ENCODE measurements at places on chromosomes 2 and 18. TPM values are rescaled to one million over a fixed set of nuclear protein-coding genes. Genes with fewer than 3 reads are reported as not detected.

GRCh38 chr2:85245891-85246290, 81.9 kb downstream of the TGOLN2 start:
- DNase-seq: no peak

- no peak for DNase-seq
These were observed 17.4 kb downstream of the FBLN7 start for GRCh38 chr2:112155331-112156151.

Gene GCG
- total RNA-seq: not detected

Gene MLPH
- total RNA-seq: 47.2 TPM

Gene CD226
- total RNA-seq: 0.85 TPM

Gene SLC8A1
- 0.10 TPM for total RNA-seq

DNA sequence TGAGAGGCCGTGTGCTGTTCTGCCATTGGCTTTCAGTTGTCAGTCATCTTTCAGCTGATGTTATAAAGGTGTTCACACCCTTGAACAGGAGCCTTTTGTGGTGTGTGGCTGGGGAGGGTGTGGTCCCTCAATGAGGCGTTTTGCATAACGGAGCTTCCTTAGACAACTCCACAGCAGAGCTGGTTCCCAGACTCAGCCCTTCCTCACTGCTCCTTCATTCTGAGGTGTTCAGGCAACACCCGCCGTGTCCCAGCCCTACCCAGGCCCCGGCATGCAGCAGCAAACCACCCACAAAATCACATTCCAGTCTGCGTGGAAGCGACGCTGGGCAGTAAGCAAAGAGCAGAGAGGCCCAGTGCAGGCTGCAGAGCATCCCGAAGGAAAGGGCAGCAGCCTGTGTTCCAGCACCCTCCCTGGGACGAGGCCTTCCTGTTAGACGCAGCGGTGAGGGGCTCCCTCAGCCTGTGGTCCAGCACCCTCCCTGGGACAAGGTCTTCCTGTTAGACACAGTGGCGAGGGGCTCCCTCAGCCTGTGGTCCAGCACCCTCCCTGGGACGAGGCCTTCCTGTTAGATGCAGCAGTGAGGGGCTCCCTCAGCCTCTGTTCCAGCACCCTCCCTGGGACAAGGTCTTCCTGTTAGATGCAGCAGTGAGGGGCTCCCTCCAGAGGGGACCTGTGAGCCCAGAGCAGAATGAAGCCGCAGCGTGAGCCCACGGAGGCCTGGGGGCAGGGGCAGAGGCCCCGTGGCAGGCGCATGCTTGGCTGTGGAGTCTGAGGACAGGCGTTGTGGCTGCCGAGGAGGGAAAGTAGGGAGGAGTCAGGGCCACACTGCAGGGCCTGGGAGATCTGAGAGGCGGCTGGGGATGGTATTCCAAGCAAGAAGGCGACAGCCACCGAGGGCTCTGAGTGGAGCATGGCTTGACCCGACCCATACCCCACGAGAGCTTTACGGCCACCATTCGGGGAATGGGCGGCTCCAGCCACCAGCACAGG, 201.8 kb upstream of the HDAC4 start:
- DNase-seq: no peak

DNA sequence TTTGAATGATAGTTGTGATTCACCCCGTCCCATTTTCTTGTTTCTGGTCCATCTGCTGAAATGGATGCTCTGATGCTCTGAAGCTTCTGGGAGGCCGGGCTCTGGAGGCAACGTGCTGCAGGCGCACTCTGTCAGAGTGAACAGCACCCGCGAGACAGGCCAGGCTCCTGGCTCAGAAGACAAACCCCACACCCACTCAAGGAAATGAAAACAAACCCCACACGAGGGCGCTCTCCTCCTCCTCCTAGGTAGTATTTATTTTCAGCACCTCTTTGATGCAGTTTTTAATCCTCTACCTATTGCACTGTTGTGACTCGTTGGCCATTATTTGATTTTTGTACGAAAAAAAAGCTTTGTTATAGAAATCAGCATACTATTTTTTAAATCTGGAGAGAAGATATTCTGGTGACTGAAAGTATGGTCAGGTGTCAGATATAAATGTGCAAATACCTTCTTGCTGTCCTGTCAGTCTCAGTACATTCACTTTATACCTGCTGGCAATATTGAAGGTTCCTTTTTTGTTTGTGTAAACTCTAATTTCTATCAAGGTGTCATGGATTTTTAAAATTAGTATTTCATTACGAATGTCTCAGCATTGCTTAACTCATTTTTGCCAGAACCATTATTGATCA, 10.3 kb upstream of the CHST10 start:
- peak; percentile 68 for DNase-seq

Gene C2orf42
- total RNA-seq: 20.2 TPM

- DNase-seq: no peak
These were observed 200.8 kb upstream of the SLC35G4 start for GRCh38 chr18:11408555-11409065.

Gene C2orf66
- 0.35 TPM for total RNA-seq

Gene GATA6
- total RNA-seq: 58.4 TPM

GRCh38 chr2:237934186-237934585, 32.6 kb upstream of the UBE2F start:
- DNase-seq: no peak

GRCh38 chr2:190627448-190628412, 21.2 kb upstream of the NAB1 start:
- DNase-seq: no peak

DNA sequence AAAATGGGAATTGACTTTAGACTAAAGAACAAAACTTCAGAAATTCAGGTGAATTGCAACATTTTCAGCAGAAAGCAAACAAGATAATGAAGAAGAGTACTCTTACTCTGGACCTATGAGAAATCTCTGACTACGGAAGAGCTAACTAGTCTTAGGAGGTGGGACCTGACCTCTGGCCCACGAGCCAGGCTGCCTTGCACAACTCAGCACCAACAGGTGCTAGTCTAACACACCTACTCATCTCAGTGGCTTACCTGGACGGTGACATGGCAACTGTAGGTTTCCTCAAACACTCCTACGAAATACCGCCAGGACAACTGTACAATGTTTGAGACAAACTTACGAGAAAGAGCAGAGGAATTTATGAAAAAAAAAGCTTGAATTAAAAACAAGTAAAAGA, 3.1 kb upstream of the DSC3 start:
- no peak for DNase-seq

Gene MOCOS
- 25.7 TPM for total RNA-seq

DNA sequence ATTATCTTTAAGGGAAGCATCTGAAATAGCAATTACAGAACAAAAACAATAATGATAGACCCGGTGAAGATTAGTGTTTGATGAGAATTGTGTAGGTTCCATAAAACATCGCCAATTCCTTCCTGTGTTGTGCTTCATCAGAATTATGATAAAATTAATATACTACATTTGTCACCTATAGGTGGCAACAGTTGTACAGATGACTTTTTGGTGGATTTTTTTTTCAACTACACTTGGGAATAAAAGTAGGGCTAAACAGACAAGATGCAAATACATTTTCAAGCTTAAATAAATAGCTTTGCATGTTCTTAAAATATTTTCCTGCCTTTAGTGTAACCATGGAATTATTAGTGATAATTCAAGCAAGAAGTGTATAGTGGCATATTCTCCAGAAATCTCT, 7.0 kb upstream of the LYPD1 start:
- no peak for DNase-seq

DNA sequence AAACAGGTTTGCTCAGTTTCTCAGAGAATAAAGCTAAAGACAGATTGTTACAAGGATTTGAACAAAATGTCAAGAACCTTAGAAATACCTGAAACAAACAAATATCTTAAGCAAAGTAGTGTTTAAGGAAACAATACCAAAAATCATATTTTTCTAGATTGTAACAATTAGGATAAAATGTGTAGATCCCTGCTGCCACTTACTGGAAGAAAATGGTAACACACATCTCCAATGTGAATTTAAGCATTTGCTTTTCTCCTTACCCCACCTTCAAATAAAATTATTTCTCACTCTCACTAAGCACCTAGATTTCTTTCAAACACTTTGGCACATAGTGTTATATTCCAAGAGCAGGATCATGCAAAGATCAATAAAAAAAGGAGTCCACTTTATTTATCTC, 34.9 kb downstream of the SUCLG1 start:
- DNase-seq: no peak
